Common myeloid progenitor, CD34-positive (primary cell): ENCODE measurements at places on chromosomes 12 and 14.

DNA sequence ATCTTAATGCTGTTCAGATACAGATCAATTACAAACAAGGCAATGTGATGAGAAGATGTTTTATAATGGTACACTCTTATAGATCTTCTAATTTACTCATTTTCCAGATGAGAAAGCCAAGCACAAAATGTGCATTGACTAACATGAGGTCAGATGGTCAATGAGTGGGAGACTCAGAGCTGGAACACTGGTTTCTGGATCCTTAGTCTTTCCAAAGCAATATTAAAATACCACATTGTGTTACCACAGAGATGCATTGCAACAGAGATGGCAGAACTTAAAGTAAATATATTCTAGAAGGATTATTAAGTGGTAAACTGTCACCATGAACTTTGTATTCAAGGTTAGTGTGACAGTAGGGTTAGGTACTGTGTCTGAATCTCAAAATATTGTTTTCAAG lies 113.6 kb downstream of the SLC15A5 start:
- DNase-seq = no peak

GRCh38 chr12:26810330-26810729 lies 22.7 kb downstream of the ITPR2 start:
- no peak for DNase-seq

GRCh38 chr12:108806921-108807320 lies 50.5 kb downstream of the SSH1 start:
- no peak for DNase-seq

DNA sequence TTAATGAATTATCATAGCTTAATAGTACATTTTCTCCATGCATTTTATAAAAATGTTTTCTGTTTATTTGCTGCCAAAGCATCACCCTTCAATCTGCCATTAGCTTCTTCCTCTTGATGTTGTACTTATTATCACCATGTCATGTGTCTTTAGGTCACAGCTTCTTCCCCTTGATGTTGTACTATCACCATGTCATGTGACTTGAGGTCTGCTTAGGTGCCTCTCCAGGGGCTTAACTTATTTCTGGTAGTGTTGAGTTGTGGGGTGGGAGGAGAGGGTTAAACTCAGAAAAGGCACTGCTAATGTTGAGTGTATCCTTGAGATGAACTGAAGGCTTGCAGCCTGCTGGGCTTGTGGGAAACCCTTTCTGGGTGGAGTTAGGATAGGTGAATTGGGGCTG lies 87.8 kb downstream of the DAAM1 start:
- DNase-seq = no peak
